ENCODE measurements at places on chromosomes 2 and 18.

DNA sequence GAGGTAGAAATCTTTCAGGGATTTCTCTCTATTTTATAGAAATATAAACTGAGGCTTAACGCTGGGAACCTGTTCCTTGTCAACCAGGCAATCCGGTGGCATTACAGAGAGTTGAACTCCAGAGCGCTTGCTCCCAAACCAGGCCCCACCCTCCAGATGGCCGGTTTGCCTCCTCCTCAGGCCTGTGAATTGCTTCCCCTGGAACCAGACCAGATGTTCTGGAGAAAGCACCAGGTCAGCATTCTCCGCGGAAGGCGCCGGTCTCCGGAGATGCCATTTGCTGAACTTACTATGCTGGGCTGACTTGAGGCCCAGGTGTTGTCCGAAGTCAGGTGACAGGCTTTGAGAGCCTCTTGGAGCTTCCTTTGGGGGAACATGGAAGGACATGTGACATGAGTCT is 17.2 kb downstream of the TNP1 start:
- DNase-seq, result no peak

GRCh38 chr2:96869281-96869821 is 529 bp downstream of the SEMA4C start:
- DNase-seq, result no peak

GRCh38 chr18:26827581-26827980 is 37.9 kb downstream of the AQP4 start:
- no peak for DNase-seq

- DNase-seq, result no peak
Observed at GRCh38 chr2:39008665-39009064, 112.2 kb downstream of the SOS1 start.

GRCh38 chr18:47747260-47747795 is 183.1 kb downstream of the SMAD2 start:
- no peak for DNase-seq

GRCh38 chr2:45446016-45446415 is 165.1 kb downstream of the SRBD1 start:
- no peak for DNase-seq

DNA sequence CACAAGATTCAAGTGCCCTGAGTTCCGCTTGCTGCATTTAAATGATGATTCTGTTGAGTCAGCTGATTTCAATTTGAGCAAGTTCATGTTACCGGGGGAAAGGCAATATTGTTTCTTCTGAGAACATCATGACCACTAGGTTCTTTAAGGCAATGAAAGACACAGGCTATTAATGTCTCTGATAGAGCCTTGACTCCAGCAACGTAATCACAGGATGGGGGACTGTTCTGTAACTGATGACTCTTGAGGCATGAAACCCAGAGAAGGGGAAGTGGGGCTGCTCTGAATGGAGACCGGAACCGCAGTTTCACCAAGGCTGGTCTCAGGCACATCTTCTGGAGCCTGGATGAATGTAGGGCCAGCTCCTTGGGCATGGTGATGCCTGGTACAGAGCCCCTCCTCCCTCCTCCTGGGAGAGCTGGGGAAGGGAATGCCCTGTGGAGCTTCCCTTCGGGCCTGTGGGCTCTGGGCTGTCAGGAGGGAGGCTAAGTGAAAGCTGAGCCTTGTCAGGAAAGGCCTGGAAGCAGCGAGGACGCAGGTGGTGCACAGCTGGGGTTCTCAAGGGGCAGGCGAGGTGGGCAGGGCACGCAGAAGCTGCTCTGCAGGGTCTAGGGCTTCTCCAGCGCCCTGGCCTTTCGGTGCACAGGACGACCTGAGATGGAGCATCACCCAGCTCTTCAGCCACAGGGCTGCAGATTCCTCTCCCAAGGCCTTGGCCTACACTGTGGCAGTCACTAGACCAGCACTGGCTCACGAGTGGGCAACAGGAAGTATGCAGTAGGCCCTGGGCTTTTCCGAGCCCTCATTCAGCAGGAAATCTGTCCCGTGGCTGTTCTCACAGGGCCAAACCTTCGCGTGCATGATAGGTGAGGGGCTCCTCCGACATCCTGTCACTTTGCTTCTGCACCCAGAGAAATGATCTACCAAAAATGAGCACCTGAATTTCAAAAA is 36.6 kb upstream of the PRLH start:
- DNase-seq, result no peak

- DNase-seq, result no peak
Observed at GRCh38 chr2:209147981-209148380, 275.9 kb upstream of the MAP2 start.

DNA sequence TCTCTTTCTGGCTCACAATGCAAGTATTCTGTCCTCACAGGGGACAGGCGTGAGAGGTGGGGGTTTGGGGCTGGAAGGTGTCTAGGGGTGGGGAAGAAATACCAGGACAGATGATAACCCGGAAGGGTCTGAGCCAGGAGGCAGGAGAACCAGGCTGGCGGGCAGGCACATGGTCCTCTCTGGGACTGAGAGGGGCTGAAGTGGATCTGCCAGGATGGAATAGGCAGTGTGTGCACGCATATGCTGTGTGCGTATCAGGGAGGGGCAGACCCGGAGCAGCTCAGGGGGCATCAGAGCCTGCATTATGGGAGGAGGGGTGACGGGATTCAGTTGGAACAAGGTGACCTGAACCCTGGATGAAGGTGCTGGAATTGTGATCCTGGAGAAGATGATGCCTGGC is 157.3 kb downstream of the DYSF start:
- DNase-seq, result no peak

DNA sequence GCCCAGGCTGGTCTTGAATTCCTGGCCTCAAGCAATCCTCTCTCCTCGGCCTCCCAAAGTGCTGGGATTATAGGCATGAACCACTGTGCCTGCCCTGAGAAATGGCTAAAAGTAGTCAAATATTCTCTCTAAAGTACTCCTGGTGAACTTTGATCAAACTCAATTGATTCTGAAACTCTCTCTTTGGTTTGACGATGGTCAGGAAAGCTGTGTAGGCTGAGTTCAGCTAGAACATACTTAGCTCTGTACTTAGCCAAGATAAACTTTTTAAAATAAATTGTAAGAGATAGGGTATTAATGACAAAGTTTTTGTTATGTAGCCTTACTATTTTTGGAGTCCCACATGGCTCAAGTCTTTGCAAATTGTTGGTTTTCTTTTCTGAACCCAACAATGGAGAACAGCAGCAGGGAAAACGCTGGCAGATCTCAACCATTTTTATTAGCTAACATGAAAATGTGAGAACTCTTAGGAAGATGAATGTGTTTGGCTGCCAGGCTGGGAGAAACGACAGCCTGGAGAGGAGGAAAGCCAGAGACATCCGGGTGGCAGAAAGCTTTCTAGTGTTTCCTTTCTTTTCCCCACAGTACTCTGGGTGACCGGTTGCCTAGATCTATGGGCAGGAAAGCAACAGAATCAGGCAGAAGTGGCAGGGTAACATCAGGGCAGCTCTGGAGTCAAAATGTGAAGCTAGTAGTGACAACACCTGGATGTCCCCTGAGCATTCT is 193.0 kb upstream of the LHCGR start:
- DNase-seq, result no peak

GRCh38 chr18:63099848-63100629 is 219.5 kb downstream of the BCL2 start:
- DNase-seq, result no peak

- no peak for DNase-seq
Observed at GRCh38 chr2:24409700-24410556, 49.6 kb upstream of the ITSN2 start.

DNA sequence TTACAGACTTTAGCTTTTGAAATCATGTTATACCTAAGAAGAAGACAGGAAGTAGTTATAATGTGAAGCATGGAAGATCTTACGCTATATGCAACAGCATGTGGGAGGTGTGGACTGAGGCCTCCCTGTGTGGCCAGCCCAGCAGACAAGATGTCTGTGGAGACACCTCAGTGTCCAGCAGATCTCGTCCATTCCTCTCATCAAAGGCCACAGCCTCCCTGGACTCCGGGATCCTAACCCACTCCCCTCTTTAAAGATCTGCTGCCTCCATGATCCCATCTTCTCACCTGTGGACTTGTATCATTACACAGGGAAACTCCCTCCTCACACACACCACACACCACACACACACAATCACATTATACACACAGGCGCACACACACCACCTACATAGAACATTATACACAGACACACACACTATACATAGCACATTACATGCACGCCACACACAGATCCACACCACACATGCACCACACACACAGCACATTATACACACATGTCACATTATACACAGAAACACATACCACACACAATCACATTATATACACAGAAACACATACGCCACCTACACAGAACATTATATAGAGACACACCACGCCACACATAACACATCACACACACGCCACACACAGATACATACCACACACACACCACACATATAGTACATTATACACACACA is 89.5 kb downstream of the PXDN start:
- no peak for DNase-seq

DNA sequence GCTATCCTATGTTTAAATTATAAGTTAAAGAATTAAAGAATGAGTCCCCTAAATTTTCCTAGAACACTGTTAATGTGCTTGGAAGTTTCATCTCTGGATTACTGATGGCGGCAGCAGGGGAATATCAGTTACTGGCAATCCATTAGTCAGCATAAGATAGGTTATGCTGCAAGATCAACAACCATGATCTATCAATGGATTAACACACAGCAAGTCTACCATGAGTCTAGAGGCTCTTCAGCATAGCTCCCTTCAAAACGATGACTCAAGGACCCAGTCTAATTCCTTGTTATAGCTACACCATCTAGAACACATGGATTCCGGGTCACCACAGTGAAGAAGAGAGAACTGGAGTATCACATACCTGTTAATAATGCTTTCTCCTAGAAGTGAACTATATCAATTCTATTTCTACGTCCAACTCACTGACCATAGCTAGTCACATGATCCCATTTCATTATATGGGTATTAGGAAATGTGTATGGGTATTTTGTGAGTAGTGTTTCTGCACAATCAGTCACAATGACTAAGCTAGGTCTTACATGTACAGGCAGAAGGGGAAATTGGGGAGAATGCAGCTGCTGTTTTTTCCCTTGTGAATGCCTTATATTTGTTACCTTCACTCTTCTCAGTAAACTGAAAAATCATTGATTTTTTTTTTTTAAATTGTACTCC is 108.3 kb upstream of the MAPRE2 start:
- DNase-seq, result no peak

DNA sequence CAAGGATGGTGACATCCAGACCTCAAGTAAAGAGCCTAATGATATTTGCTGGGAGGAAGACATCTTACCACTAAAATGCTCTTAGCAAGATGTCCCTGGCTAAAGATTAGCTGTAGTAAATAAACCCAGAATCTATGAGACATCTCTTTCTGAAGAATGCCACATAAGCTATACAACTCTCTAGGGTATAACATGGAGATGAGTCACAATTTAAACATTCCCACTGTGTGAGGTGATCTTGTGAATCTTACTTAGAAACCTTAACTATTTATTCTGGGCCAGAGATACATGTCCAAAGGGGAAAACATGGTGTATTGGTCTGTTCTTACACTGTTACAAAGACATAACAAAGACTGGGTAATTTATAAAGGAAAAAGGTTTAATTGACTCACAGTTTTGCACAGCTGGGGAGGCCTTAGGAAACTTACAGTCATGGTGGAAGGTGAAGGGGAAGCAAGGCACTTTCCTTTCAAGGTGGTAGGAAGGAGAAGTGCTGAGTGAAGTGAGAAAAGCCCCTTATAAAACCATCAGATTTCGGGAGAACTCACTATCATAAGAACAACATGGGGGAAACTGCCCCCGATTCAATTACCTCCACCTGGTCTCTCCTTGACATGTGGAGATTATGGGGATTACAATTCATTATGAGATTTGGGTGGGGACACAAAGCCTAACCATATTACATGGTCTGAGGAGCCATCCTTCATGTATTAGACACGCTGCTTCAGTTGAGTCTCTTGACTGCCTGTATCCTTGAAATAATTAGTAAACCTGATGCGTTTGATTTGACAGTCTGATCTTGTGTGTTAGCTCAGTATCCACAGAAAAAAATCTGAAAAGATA is 17.1 kb downstream of the KRCC1 start:
- no peak for DNase-seq

- no peak for DNase-seq
Observed at GRCh38 chr2:109209412-109209811, 80.4 kb downstream of the SH3RF3 start.

DNA sequence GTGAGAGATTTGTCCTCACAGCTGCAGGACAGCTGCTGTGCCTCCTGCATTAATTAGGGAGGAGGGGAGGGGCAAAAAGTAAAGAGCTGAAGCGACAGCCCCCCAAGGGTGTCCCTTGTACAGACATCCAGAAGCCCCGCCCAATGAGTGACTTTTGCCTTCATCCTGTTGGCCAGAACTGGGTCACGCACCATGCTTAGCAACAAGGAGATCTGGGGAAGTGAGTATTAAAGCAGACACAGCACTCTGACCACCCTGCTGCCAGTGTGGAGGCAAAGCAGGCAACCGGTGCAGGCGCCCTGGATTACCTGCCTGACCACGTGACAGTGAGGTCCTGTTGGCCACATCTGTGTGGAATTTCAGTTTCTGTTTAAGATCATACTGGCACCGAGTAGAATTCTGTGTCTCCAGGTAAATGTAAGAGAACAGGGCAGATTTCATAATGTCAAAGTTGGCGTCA is 21.5 kb upstream of the BIN1 start:
- DNase-seq, result no peak

DNA sequence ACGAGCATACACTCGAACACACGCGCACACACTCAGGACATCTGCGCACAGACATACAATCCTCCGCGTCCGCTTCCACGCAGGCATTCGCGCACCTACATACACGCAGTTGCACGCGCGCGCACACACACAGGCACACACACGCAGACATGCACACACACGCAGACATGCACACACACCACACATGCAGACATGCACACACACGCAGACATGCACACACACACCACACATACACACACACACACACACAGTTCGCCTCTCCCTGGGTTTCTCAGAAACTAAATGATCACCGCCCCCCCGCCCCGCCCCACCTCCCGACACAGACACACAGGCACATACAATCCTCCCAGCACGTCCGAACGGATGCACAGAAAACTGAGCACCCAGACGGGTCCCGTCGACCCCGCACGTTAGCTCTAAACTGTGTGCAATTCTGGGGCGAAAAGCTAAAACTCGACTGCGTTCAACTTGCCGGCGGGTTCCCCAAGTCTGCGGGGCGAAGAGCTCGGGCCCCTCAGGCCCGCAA is 1.0 kb downstream of the EPHA4 start:
- peak; percentile 6 for DNase-seq

GRCh38 chr18:44093253-44093652 is 587.4 kb upstream of the SETBP1 start:
- no peak for DNase-seq

- DNase-seq, result no peak
Observed at GRCh38 chr2:19989342-19989666, 601 bp downstream of the WDR35 start.

DNA sequence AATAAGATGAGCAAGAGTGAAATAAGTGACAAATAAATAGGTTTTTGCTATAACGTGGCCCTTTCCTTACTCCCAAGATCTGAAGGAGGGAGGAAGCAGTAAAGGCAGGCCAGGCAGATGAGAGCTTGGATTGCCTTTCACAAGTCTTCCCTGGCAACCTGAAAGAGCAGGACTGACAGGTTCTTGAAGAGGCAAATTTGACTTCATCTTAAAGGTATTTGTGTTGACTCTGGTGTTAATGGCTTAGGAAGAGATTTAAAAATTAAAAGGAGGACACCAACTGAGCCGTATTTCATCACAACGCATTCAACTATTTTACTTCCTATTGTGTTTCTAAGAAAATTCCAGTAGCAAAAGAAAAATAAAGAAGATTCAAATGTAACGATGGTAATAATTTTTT is 3.2 kb downstream of the STRN start:
- DNase-seq, result no peak

GRCh38 chr2:170073288-170073687 is 104.7 kb upstream of the MYO3B start:
- DNase-seq, result no peak
